ENCODE measurements at places on chromosomes 5 and 9.

DNA sequence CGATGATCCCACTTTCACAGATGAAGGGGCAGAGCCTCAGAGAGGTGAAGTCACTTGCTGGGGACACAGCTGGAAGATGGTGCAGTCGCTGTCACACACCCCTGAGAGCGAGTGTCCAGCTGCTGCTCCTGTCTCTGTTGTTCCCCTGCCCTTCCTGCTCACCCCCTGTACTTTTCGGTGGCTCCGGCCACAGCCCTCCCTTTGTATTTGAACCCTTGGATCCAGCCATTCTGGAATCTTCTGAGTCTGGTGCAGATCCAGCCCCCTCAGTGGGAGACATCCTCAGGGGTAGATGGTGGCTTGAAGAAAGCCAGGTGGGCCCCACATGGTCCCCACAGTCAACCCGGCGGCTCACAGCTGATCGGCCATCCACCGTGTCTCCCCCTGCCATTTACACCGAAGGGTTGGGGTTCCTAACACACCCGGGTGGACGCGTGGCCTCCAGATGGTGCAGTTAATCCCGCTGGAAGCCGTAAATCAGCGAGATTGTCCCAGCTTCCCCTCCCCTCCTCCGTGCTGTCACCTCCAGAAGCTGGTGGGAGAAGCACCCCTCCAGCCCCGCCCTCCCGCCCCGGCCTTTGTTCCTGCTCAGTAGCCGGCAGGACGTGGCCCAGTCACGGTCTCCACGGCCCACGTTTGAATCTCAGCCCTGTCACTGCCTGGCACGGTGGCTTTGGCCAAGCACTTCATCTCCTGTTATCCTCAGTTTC, 204.8 kb downstream of the C9orf50 start:
- DNase-seq: no peak

DNA sequence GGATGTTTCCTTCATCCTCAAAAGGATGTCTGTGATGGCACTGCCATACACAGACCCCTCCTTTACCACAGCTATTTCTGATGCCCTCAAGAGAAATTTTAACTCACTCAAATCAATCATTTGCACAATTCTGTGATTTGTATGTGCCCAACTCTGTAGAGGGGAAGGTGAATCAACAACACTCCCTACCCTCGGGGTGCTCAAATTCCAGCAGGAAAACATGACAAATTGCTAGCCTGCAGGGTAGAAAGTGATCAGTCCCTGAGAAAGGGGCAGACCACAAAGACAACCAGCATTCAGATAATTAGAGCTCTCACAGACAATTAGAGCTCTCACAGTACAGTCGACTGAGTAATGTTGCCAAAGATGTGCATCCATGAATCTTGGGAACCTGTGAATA, 45.3 kb upstream of the FOXE1 start:
- no peak for DNase-seq

DNA sequence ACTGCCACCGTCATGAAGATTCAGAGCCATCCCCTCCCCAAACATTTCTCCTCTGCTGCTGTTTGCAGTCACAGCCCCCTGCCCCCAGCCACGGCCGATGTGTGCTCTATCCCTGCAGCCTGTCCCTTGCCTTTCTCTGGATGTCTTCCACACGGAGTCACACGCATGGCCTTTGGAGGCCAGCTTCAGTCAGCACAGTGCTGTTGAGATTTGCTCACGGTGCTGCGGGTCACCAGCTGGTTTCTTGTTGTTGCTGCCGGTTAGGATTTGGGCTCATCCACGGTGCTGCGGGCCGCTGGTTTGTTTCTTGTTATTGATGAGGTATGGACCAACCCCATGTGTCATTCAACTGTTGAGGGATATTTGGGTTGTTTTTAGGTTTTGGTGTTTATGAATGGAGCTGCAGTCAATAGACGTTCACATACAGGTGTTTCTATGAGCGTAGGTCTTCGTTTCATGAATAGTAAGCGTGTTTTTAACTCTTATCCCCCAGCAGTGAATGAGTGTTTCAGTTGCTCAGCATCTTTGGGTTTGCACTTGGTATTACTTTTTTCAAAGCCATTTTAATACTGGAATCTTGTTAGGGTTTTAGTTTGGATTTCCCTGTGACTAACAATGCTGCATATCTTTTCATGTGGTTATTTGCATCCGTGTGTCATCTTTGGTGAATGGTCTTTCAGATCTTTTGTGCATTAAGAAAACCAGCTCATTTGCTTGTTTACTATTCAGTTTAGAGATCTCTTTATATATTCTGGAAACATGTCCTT, 57.6 kb downstream of the AHRR start:
- no peak for DNase-seq

- no peak for DNase-seq
These were observed 161.2 kb upstream of the PITX1 start for GRCh38 chr5:135195270-135195608.

Data from GM04503 (cell line).